ENCODE measurements at places on chromosomes 4 and X.

DNA sequence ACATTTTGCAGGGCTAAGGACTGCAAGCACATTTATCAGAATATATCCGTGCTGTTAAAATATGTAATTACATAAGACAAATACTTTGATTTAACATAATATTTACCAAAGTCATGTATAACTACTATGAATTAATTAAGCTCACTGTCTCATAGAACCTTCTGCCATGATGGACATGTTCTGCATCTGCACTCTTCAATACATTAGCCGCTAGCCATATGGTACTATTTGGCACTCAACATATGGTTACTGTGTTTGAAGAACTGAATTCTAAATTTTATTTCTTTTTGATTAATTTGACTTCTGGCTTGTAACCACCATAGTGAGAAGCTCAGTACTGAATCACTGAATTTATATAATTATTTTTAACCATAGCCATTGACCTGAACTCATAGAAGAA is 427.0 kb upstream of the TRAM1L1 start:
- DNase-seq: no peak

DNA sequence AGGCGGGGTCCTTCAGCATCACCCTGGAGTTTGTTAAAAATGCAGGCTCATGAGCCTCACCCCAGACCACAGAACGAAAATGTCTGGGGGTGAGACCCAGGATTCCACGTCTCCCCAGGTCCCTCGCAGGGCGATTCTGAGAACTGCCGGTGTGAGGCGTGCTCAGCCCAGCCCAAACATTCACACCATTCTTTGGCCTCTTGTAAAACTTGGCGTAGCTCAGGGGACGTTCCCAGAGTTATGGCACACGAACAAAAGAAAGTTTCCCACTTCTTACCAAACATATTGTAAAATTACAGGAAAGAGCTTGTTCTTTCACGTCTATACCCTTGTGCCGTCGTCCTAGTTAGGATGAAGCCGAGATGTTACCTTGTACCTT is 12.9 kb downstream of the CD99 start:
- no peak for DNase-seq

- no peak for DNase-seq
These were observed 132.1 kb upstream of the LDB2 start for GRCh38 chr4:17030543-17030942.

- DNase-seq: no peak
These were observed 27.9 kb downstream of the SLC4A4 start for GRCh38 chr4:71366766-71367165.

- DNase-seq: no peak
These were observed 27.2 kb upstream of the EDNRA start for GRCh38 chr4:147453561-147454141.

DNA sequence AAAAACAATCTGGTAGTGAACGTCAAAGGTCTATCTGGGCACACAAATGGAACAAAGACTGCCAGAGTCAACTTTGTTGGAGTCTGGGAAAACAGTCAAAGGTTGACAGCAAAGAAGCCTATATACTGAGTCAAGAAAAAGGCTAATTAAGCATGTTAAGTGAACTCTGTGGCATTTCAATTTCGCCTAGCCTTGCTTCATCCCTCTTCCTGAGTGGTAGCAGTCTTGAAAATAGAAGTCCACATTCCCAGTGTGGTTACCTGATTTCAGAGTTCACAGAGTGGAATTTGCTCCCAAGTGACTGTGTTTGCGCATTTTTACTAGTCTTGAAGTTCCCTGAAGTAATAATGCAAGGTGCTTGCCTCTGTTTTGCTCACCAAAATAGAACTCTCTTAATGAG is 760.0 kb downstream of the FSTL5 start:
- no peak for DNase-seq

- DNase-seq: no peak
These were observed 2.3 kb downstream of the PLAC8 start for GRCh38 chr4:83112231-83112630.

DNA sequence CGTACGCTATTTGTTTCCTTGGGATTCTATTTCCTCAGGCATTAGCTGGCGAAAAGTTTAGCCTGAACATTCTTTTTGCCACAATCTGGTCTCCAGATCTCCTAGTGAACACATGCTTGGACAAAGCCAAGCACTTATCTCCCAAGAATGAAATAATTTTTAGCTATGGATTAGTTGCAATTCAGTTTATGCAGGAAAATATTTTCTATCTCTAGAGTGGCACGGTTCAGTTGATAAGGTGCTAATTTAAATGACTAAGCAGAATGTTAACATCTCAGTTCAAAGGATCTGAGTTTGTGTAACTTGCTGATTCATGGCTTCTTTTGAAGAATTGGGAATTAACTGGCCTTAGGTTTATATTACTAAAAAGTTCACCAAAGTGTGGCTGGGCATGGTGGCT is 58.1 kb upstream of the JADE1 start:
- DNase-seq: no peak

- no peak for DNase-seq
These were observed 200.0 kb downstream of the TBCK start for GRCh38 chr4:106116025-106116424.

DNA sequence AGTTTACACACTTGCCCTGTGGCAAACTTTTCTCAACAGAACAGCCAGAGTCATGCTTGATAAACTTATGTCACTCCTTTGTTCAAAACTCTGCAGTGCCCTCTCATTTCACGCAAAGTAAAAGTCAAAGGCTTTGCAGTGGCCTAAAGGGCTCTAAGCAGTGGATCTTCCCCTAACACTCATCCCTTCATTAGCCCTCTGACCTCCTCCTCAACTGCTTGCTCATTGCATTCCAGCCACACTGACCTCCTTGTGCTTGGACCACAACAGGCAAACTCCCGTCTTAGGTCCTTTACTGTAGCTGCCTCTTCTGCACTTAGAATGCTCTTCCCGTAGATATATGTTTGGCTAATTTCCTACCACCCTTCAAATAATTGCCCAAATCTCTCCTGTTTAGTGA is 5.6 kb downstream of the PRDM5 start:
- DNase-seq: no peak

GRCh38 chr4:1192091-1192492 is 19.7 kb upstream of the SPON2 start:
- DNase-seq: no peak

GRCh38 chr4:68209003-68209402 is 36.5 kb downstream of the TMPRSS11B start:
- DNase-seq: no peak

GRCh38 chr4:109171070-109171469 is 131.4 kb downstream of the COL25A1 start:
- no peak for DNase-seq

DNA sequence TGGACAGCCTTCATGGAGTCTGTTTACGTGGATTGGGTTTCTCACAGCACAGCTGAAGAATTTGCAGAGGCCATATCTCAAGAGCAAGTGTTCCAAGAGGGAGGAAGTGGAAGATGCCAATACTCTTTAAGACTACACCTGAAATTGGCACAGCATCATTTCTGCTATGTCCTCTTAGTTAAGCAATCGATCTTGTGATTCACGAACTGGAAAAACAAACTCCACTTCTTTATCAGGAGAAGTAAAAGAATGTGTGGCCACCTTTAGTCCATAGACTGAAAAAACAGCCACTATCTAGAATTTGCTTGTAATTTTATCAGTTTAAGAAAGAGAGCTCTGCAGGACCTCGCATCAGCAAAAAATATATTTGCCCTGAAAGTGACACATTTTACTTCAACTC is 473.1 kb upstream of the ATOH1 start:
- no peak for DNase-seq

DNA sequence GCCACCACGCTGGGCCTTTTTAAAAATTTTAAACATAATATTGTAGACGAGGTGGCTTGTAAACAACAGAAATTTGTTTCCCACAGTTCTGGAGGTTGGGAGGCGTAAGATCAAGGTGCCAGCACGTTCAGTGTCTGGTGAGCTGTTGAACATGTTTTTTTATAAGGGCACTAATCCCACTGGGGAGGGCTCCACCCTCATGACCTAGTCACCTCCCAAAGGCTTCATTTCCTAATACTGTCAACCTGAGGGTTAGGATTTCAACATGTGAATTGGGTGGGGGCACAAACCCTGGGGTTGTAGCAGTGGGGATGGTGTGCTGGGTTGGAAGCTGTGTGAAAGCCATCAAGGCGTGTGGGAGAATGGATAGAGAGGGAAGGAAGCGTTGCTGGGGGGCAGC is 27.6 kb downstream of the TBC1D14 start:
- DNase-seq: no peak

GRCh38 chrX:112636951-112637581 is 42.7 kb downstream of the LHFPL1 start:
- no peak for DNase-seq

DNA sequence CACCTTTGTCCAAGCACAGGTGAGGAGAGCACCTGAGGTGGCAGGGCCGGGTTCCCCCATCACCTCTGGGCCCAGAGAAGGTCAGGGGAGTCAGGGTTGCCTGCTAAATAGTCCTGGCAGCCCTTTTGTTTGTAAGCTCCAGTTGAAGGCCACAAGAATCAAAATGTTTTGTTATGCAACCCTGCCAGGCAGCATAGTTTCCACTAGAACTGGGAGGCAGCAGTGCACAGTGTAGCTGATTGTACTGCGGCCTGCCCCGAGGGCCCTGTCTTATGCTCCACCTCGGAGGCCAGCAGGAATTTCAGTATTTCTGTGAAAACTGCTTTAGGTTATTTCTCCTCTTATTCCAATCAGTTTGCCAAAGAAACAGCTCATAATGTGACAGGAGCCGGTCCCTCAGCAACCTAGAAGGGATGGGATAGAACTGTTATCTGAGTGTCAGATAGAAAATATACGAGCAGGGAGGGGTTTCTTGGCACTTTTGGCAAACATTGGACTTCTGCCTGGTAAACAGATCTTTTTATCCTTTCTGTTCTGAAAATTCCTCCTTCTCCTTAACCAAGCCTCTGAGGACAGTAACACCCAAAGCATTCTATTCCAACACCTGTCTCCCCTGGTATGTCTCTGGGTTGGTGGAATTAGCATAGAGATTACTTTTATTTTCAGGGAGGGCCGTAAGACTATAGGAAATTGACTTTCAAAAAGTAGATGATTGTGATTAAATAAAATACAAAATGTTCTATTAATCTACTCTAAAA is 93.6 kb downstream of the LNX1 start:
- no peak for DNase-seq

GRCh38 chr4:52552778-52553177 is 106.3 kb downstream of the USP46 start:
- no peak for DNase-seq

DNA sequence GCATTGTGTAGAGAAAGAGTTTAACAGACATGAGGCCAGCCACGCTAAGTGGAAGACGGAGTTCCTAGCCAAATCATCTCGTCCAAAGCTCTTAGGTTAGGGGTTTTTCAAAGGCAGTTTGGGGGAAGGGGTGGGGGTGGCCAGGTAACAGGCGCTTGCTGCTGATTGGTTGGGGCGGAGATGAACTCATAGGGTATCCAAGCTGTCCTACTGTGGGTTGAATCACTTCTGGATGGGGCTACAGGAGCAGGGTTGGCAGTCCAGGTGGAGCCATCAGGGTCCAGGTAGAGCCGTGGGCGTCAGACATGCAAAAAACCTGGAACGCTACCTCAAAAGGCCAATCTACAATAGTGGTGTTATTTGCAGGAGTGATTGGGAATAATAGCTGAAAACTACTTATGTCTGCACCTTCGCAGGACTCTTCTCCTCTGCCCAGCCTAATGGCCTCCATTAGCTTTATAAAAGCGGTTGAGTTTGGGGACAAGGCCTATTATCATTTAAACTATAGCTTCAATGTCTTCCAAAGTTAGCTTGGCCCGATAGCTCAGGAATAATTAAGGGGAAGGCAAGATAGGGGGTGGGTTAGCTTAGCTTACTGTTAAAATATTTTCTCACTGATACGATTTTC is 579.6 kb downstream of the NLGN4X start:
- DNase-seq: no peak

- no peak for DNase-seq
These were observed 345.3 kb upstream of the BMP3 start for GRCh38 chr4:80685214-80685613.

DNA sequence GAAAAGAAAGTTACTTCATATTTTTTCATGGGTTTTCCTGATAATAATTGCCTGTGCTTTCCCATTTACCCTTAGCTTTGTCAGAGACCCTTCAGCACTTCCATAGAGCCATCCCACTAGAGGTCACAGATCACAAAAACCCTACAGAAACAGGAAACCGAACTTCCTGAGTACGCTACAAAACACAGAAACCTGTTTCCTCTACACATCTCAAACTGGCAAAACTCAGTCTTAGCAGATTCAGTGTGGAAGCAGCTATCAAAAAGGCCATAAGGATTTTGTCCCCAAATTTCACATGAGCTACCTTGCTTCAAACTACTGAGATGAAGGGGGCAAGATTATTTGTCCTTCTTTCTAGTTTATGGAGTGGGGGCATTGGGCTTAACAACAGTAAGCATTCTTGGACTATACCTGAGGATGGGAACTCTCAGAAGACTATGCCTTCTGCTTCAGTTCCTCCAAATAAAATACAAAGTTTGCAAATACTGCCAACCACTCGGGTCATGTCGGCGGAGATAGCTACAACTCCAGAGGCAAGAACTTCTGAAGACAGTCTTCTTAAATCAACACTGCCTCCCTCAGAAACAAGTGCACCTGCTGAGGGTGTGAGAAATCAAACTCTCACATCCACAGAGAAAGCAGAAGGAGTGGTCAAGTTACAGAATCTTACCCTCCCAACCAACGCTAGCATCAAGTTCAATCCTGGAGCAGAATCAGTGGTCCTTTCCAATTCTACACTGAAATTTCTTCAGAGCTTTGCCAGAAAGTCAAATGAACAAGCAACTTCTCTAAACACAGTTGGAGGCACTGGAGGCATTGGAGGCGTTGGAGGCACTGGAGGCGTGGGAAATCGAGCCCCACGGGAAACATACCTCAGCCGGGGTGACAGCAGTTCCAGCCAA is at the start of gene MMRN1:
Gene MMRN1, plus strand, starts transcription at position 206 of the 902 bp plus-strand sequence. Its CDS starts 118 bp downstream, at position 324.
- no peak for DNase-seq

GRCh38 chrX:148662014-148662413 is 161.6 kb downstream of the AFF2 start:
- no peak for DNase-seq

DNA sequence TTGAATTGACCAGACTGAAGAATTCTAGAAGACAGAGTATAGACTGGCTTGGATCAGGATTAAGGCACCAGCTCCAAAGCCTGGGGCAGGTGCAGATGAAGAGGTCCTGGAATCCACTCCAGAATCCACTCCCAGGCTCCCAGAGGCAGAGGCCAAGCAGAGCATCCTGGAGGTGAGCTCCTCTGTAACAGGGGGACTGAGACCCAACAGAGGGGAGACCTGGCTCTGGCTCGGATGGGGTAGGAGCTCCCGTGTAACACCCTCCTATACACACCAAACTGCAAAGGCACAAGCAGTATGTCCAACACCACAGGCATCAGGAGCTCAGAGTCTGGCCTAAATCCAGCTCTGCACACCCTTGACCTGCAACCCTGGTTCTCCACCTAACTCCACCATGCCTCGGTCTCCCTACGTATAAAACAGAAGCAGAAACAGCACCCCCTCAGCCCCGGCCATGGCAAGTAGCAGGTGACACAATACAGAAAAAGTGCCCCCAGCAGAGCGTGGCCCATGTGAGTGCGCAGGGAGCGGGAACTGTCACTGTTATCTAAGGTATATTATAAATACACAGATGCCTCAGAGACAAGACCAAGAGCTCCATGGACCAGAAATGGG is 14.9 kb downstream of the RNF212 start:
- DNase-seq: no peak

Measured in DMS79 treated with DMSO at 0.1 percent for 48 hours (cell line).